Central memory CD8-positive, alpha-beta T cell (primary cell): ENCODE measurements at places on chromosomes 4 and X.
A peak's percentile ranks its signal among the peaks of the same experiment; 100 is the strongest.

GRCh38 chr4:55752810-55753209 lies 66.8 kb upstream of the EXOC1L start:
- no peak for DNase-seq
- no peak overlapping the region for H3K4me3 ChIP-seq
- no peak overlapping the region for H3K27ac ChIP-seq
- no peaks in the 10 kb centered on the region for H3K4me1 ChIP-seq
- H3K36me3 ChIP-seq: no peaks in the 10 kb centered on the region
- H3K27me3 ChIP-seq: peaks cover 14% of the 10 kb centered on the region

DNA sequence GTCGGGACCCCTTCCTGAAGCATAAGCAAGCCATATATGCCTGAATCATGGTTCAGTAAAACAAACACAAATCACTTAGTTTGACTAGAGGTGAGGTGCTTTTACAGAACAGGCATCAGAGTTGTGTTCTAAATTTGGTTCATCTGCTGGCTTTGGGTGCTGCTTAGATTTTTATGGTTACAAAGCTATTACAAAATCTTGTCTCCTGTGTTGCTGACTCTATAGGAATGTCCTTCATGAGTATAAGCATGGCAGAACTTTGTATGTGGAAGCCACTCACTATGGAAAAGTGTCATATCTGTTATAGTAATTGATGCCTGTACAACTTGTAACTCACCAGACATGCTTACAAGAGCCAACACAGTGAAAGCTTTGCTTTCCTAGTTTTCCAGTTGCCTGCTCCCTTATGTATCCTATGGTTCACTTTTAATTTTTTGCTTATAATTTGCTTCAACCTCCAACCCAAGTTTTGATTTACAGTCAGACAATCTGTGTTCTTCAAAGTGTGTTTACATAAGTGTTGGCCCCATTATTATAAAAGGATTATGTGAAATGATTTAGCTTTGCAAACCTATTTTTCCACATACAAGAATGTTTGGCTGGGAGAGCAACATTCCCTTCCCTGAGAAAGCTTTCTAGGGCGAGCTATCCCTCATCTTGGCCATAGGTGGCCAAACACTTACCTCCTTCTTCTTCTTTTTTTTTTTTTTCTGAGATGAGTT lies 30.0 kb upstream of the CYP2U1 start:
- H3K4me1 ChIP-seq: no peaks in the 10 kb centered on the region
- H3K27ac ChIP-seq: no peak overlapping the region
- no peak overlapping the region for H3K4me3 ChIP-seq
- no peak for DNase-seq

DNA sequence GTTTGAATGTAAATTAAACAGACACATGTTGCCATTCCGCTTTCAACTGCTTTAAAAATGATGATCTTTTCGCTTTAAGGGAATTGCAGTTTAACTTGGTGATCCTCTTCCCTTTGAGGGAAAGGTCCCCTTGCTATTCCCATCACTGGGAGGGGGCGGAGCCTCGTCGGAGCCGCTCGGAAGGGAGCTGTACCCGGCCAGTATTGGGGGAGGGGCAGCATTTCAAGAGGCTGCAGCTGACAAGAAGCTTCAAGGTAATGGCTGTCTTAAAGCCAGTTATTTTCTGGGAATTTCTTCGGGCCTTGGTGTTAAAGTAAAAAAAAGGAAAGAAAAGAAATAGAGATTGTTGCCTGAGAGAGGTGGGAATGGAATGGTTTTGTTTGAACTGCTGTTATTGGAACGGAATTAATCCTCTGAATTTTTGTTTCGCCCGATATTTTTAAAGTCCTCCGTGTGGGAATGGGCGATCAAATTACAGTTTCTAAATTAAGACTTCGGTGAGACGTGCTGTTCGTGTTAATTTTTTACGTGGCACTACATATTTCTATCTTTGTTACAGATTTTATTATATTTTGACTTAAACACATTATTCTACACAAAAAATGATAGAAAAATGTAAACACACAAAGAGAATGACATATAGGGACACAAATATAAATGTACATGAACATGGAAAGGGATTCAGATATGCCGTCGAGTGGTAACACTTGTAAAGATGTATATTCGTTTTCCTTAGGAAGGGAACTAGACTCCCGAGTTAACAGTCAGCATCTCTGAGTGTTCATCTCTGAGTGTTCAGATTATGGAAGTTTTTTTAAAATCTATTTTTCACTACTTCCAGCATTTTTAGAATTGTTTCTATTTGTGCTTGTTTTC lies 9.2 kb downstream of the PWWP3B start:
- no peaks in the 10 kb centered on the region for H3K36me3 ChIP-seq
- no peaks in the 10 kb centered on the region for H3K27me3 ChIP-seq
- no peak for DNase-seq
- H3K4me3 ChIP-seq: no peak overlapping the region

DNA sequence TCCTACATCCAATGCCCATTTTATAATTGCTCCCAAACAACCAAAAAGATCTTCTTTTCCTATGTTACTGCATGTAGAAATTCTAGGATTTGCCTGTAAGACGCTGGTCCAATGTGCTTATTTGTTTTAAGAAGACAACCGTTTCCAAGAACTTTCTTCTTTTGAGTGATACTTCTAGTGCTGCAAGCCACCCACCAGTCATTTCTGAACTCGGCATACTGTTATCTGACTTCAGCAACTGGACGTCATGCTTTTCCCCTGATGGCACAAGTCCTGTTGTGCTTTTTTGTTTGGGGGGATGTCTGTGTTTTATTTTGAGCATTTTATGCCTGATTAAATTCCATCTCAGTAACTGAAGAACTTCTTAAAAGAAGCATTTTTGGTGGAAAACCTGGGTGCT lies 16.0 kb upstream of the RAP1GDS1 start:
- DNase-seq: no peak
- H3K4me1 ChIP-seq: no peaks in the 10 kb centered on the region
- H3K36me3 ChIP-seq: no peaks in the 10 kb centered on the region
- H3K27me3 ChIP-seq: peaks cover 47% of the 10 kb centered on the region
- no peak overlapping the region for H3K4me3 ChIP-seq

GRCh38 chr4:61923179-61923578 lies 723.1 kb downstream of the ADGRL3 start:
- H3K27me3 ChIP-seq: no peaks in the 10 kb centered on the region
- H3K4me3 ChIP-seq: no peak overlapping the region
- H3K4me1 ChIP-seq: no peaks in the 10 kb centered on the region
- H3K27ac ChIP-seq: no peak overlapping the region

- DNase-seq: no peak
- no peaks in the 10 kb centered on the region for H3K27me3 ChIP-seq
- no peaks in the 10 kb centered on the region for H3K4me1 ChIP-seq
- no peak overlapping the region for H3K4me3 ChIP-seq
- peaks cover 7% of the 10 kb centered on the region for H3K36me3 ChIP-seq
These were observed 96.6 kb downstream of the EVC2 start for GRCh38 chr4:5611750-5612149.

GRCh38 chr4:10063544-10064300 lies 42.4 kb upstream of the SLC2A9 start:
- H3K27ac ChIP-seq: no peak overlapping the region
- H3K4me3 ChIP-seq: no peak overlapping the region
- no peak for DNase-seq
- peaks cover 28% of the 10 kb centered on the region for H3K36me3 ChIP-seq
- no peaks in the 10 kb centered on the region for H3K4me1 ChIP-seq
- no peaks in the 10 kb centered on the region for H3K27me3 ChIP-seq

- peak within 1 kb of the TSS; percentile 40 for H3K4me3 ChIP-seq
- H3K27ac ChIP-seq: no peak within 1 kb of the TSS
- no peaks in the 10 kb centered on the region for H3K4me1 ChIP-seq
These were observed at the start of gene TLL1 for GRCh38 chr4:165872461-165873297. TLL1 (plus strand) TSS chr4:165873237; CDS start chr4:165873905, 668 bp downstream.

GRCh38 chr4:165612936-165613335 lies 234.1 kb downstream of the CPE start:
- DNase-seq: no peak
- no peaks in the 10 kb centered on the region for H3K36me3 ChIP-seq
- no peak overlapping the region for H3K4me3 ChIP-seq
- H3K27ac ChIP-seq: no peak overlapping the region
- H3K4me1 ChIP-seq: no peaks in the 10 kb centered on the region

- H3K4me1 ChIP-seq: peaks cover 3% of the 10 kb centered on the region
- H3K4me3 ChIP-seq: no peak overlapping the region
- peaks cover 2% of the 10 kb centered on the region for H3K36me3 ChIP-seq
- H3K27ac ChIP-seq: no peak overlapping the region
These were observed 5.6 kb upstream of the TEC start for GRCh38 chr4:48275247-48275646.

DNA sequence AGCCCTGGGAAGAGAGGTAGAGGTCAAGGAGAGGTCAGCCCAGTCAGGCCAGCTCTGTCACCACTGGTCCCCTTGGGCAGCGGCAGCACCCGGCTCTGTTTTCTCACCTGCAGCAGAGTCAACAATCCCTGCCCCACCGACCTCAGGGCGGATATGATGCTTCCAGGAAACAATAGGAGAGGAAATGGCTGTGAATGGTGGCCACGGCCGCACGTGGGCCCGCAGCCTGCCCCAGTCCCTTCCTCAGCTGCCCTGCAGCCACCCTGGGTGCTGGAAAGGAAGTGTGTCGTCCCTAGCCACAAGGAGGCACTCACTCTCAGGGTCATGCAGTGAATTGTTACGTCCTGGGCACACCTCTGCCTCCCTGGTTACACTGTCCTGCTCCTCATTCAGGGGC lies 92.5 kb upstream of the ENPP6 start:
- peaks cover 10% of the 10 kb centered on the region for H3K4me1 ChIP-seq
- no peaks in the 10 kb centered on the region for H3K36me3 ChIP-seq
- no peak overlapping the region for H3K27ac ChIP-seq
- no peak for DNase-seq

DNA sequence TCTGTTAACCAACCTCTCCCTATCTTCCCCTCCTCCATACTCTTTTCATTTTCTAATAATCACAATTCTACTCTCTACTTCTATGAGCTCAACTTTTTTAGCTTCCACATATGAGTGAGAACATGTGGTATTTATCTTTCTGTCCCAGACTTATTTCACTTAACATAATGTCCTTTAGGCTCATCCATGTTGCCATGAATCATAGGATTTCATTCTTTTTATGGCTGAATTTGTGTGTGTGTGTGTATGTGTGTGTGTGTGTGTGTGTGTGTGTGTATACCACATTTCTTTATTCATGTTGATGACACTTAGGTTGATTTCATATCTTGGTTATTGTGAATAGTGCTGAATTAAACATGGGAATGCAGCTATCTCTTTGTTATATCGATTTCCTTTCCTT lies 37.4 kb downstream of the RUFY3 start:
- no peak overlapping the region for H3K27ac ChIP-seq
- H3K36me3 ChIP-seq: peaks cover 5% of the 10 kb centered on the region
- DNase-seq: no peak
- H3K4me1 ChIP-seq: peaks cover 14% of the 10 kb centered on the region
